ENCODE measurements at places on chromosomes 2 and 18.
A peak's percentile ranks its signal among the peaks of the same experiment; 100 is the strongest.

GRCh38 chr2:110852051-110852450, 119.7 kb downstream of the ACOXL start:
- DNase-seq: no peak

DNA sequence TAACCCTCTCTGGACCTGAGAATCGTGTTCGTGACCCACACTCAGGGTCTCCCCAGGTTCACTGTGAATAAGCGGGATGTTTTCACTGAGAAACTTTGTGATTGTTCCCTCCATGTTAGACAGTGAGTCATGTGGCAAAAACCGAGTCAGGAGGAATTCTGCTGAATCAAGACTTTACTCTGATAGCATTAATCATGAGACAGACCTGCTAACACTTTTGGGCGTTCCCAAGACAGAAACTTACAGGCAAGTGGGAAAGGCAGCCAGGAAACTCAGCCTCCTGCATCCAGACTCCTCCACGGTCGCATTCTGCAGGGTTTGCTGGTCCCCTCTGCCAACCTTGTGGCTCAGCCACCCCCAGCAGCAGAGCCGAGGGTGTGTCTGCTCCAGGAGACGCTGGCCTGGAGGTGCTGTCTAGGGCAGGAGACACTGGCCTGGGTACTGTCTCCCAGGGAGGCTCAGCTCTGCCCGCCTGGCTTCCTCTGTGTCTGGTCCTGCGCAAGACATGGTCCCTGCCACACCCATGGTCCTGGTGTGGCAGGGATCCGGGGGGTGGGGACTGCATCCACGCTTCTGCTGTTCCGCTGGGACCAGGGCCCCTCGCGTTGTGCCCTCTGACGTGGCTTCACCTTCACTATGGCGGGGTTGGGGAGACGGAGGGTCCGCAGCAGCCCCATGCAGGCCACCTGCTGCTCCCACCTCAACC, 177.4 kb downstream of the TWIST2 start:
- DNase-seq: peak; percentile 84

DNA sequence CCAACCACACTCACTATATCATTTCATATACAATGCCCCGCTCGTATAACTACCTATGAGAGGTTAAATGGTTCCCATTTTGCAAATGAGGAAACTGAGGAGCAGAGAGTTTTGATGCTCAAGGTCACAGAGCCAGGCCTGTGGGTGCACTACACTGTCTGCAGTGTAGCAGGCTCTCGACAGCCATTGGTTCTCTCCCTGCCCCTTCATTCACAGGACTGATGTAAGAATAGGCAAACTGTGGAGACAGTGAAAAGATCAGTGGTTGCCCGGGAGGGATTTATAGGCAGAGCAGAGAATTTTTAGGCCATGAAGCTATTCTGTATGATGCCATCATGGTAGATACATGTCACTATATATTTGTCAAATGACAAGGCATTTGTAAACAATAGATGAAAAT, 39.0 kb upstream of the LBH start:
- no peak for DNase-seq

GRCh38 chr18:13147130-13147529, 71.4 kb upstream of the LDLRAD4 start:
- DNase-seq: no peak

DNA sequence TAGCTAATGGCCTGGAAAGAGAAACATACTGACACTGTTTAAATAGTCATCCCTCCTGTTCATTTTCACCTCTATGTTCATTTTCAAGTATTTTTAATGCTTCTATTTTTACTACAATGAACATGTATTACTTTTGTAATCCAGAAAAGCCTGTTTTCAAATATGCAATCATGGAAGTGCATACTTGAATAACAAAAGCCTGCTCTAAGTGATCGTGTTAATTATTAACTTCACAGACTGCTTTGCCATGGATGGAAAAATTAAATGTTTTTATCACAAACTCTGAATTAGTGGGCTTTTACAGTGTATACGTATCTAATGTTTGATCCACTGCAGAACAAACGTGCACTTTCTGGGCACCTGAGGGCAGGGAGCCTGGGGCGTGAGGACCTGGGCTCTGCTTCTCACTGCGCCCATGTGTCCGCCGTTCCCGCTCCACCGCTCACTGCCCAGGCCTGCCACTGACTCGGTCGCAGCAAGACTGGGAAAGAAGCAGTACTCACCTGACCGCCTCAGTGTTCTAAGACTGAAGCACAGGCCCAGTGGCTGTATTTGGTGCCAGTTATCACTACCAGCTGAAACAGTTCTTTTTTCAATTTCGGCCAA, 80.6 kb downstream of the UXS1 start:
- DNase-seq: no peak

- DNase-seq: no peak
Measured at GRCh38 chr2:231923951-231924888, 2.0 kb downstream of the NPPC start.

DNA sequence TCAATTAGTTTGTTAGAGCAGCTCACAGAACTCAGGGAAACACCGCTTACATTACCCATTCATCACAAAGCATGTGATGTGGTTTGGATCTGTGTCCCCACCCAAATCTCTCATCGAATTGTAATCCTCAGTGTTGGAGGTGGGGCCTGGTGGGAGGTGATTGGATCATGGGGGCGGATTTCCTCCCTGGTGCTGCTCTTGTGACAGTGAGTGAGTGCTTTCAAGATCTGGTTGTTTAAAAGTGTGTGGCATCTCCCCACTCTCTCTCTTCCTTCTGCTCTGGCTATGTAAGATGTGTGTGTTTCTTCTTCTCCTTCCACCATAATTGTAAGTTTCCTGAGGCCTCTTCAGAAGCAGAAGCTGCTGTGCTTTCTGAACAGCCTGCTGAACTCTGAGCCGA, 63.5 kb upstream of the AGPS start:
- DNase-seq: no peak

DNA sequence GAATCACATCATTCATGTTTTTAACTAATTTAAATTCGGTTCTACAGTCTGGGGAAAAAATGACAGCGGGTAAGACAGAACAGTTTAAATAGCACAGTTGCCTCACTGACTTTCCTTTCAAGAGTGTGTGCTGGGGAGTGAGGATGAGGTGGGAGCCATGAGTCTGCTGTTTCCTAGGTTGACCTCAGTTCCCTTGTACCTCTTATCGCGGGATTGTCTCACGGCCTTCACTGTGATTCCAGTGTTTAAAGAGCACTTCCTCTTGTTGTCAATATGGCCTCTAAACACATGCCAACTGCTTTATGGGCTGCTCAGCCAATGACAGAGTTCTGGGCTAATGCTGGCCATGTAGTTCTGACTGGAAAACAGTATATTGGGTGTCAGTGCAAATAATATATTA, 41.6 kb upstream of the ALMS1 start:
- DNase-seq: no peak

GRCh38 chr2:219687882-219688559, 60.6 kb downstream of the SLC4A3 start:
- DNase-seq: no peak

- DNase-seq: peak; percentile 55
Measured at GRCh38 chr2:54258166-54258565, 2.1 kb upstream of the TSPYL6 start.
